ENCODE measurements at places on chromosomes 1 and 21. TPM values are rescaled to one million over a fixed set of nuclear protein-coding genes. Genes with fewer than 3 reads are reported as not detected.

TBX19 gene
- 4.7 TPM for total RNA-seq

CDK11B gene
- total RNA-seq = 29.1 TPM

ESRRG gene
- total RNA-seq = not detected

USF1 gene
- total RNA-seq = 134 TPM

DNA sequence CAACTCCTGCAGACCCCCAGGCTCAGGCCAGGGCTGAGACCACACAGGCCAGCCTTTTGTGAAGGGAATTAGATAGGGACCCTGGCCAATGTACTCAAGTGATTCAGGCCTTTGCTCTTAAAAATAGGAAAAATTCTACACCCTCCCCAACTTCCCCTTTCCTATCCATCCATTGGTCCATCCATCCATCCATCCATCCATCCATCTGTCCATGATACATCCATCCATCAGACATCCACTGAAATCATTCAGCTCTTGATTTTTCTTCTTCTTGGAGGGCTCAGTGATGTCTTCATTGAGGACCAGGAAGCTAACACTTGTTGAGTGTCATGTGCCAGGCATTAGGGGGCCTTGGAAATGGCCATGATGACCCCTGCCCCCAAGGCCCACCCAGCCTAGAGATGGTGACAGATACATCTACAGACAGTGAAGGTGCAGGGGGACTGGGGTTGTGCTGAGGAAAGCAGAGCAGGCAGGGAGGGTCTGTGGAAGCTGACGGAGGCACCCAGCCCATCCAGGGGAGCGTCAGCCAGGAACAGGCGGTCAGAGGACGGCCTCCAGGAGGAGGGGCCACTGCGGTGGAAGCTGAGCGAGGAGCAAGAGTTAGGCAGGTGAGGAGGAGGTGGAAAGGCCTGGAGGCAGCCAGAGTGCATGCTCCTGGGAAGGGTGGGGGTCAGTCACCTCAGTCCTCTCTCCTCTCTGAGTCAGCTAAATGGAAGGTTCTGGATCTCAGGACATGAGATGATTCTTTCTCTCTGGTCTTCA is 81.9 kb downstream of the EPHB2 start:
- H3K4me3 ChIP-seq = no peak overlapping the region
- DNase-seq = no peak

GRCh38 chr1:244860914-244861610 is 3.3 kb downstream of the HNRNPU start:
- H3K36me3 ChIP-seq = peaks cover 72% of the 10 kb centered on the region
- no peaks in the 10 kb centered on the region for H3K27me3 ChIP-seq
- H3K4me3 ChIP-seq = peak overlapping the region; percentile 90
- H3K4me1 ChIP-seq = peaks cover 61% of the 10 kb centered on the region

- DNase-seq = no peak
- no peak overlapping the region for H3K27ac ChIP-seq
- no peaks in the 10 kb centered on the region for H3K27me3 ChIP-seq
- H3K4me3 ChIP-seq = no peak overlapping the region
Measured at GRCh38 chr1:93695411-93696005, 13.9 kb upstream of the BCAR3 start.

- no peak within 1 kb of the TSS for H3K4me3 ChIP-seq
- peaks cover 39% of the 10 kb centered on the region for H3K27me3 ChIP-seq
- DNase-seq = no peak
- no peak within 1 kb of the TSS for H3K27ac ChIP-seq
- no peaks in the 10 kb centered on the region for H3K4me1 ChIP-seq
Measured at GRCh38 chr1:2003541-2004131, at the start of gene CFAP74. TSS of gene CFAP74 (minus strand) at chr1:2003786. CDS start at chr1:1990956, 12,830 bp downstream.

- no peak overlapping the region for H3K27ac ChIP-seq
- H3K4me1 ChIP-seq = no peaks in the 10 kb centered on the region
- peaks cover 17% of the 10 kb centered on the region for H3K27me3 ChIP-seq
- no peak for DNase-seq
Measured at GRCh38 chr1:230567221-230567575, 75.1 kb upstream of the COG2 start.

DNA sequence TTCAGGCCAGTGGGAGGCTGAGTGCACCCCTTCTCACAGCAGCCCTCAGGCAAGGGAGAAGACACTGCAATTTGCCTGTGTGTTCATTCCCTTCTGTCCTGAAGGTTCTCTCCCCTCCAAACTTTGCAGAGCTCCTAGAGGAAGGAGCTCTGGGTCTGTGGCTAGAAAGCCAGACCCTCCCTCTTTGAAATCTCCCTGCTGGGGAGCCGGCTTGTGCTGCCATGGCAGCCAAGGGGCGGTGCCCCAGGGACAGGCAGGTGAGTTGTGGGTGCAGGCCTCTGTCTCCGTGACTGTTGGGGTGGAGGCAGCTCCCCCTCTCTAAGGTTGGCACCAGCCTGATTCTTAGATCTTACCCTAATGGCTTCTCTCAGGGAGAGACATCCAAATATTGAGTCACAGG is 53.0 kb downstream of the OLFML2B start:
- peaks cover 23% of the 10 kb centered on the region for H3K36me3 ChIP-seq
- no peaks in the 10 kb centered on the region for H3K4me1 ChIP-seq
- DNase-seq = no peak
- no peak overlapping the region for H3K27ac ChIP-seq
- H3K4me3 ChIP-seq = no peak overlapping the region
- H3K27me3 ChIP-seq = no peaks in the 10 kb centered on the region

GRCh38 chr1:53037159-53037558 is 24.9 kb upstream of the PODN start:
- DNase-seq = no peak
- no peaks in the 10 kb centered on the region for H3K27me3 ChIP-seq
- no peak overlapping the region for H3K27ac ChIP-seq
- no peak overlapping the region for H3K4me3 ChIP-seq
- peaks cover 45% of the 10 kb centered on the region for H3K36me3 ChIP-seq
- no peaks in the 10 kb centered on the region for H3K4me1 ChIP-seq

DNA sequence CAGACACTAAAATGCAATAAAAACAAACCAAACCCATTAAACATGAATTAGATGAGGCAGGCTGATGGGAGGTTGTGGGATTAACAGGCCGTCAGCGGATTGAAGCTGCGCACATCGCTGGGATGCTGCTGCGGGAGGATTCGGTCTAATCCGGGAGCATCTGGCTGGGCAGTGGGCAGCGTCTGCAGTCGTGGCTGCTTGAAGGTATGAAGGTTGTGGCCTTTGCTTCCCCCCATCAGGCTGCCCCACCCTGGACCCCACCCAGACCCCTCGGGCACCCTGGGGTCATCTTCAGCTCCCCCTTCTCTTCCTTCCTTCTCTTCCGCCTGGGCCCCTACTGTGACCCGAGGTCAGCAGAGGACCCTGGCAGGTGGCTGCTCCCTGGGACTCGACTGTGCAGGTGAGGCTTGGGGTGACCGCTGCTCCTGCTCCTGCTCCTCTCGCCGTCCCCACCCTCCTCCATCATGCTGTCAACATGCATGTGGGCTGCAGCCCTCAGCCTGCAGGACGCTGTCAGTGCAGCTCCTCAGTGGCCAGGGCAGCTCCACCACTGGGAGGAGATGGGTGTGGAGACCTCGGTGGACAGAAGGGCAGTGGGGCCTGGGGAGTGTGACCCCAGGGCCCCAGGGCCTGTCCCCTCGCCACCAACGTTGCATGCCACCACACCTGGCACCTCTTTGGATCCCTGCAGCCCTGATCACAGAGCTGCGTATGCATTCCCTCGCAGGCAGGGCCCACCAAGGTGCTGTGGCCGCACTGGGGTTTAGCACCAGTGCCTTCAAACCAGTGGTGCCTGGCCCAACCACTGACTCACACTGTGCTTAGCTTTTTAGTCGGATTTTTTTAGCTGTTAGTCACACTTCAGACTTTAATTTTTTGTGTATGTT is 112.2 kb upstream of the COL6A1 start:
- no peak overlapping the region for H3K4me3 ChIP-seq
- H3K27me3 ChIP-seq = no peaks in the 10 kb centered on the region
- no peaks in the 10 kb centered on the region for H3K36me3 ChIP-seq
- DNase-seq = no peak
- H3K4me1 ChIP-seq = peaks cover 2% of the 10 kb centered on the region

DNA sequence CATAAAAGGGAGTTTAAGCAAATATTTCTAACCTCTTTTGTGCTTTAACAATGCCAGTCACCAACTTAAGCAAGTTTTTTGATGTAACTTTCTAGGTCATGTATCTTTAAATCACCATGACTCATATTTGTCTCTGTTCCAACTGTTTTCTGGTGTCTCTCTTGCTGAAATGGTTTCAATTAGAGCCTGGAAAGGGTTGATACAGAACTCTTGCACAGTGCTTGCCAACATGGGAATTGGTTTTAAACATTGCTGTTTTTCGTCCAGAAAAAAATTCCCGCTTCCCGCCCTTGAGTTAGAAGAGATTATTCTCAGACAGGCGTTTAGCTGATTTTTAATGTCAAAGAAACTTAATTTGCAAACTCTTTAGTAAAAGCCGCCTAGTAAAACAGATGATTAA is 46.4 kb upstream of the SLC22A15 start:
- no peak overlapping the region for H3K4me3 ChIP-seq
- peaks cover 3% of the 10 kb centered on the region for H3K4me1 ChIP-seq
- H3K36me3 ChIP-seq = no peaks in the 10 kb centered on the region
- H3K27ac ChIP-seq = no peak overlapping the region

DNA sequence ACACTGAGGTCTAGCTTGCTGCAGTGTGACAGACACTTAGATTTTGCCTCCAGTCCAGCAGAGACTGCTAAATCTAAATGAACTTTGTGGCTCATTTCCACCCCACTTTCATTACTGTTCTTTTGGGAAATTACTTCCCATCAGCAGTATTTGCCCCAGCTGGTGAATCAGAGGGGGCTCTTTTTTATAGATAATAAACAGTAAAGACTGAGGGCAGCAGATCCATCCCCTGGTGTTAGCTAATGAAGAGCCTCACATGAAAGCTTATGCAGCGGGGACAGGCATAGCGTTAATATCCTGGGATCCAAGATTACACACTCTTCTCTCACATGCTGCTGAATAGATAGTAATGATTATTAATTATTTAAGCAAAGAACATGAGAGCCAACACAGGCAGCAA is 6.4 kb upstream of the CTNNBIP1 start:
- no peak overlapping the region for H3K4me3 ChIP-seq
- no peak for DNase-seq
- H3K27me3 ChIP-seq = no peaks in the 10 kb centered on the region
- no peaks in the 10 kb centered on the region for H3K36me3 ChIP-seq
- no peak overlapping the region for H3K27ac ChIP-seq
- H3K4me1 ChIP-seq = peaks cover 6% of the 10 kb centered on the region

- DNase-seq = no peak
- H3K27ac ChIP-seq = no peak overlapping the region
- peaks cover 6% of the 10 kb centered on the region for H3K4me1 ChIP-seq
- no peak overlapping the region for H3K4me3 ChIP-seq
- H3K36me3 ChIP-seq = no peaks in the 10 kb centered on the region
Measured at GRCh38 chr1:200207711-200208126, 180.2 kb downstream of the NR5A2 start.

DNA sequence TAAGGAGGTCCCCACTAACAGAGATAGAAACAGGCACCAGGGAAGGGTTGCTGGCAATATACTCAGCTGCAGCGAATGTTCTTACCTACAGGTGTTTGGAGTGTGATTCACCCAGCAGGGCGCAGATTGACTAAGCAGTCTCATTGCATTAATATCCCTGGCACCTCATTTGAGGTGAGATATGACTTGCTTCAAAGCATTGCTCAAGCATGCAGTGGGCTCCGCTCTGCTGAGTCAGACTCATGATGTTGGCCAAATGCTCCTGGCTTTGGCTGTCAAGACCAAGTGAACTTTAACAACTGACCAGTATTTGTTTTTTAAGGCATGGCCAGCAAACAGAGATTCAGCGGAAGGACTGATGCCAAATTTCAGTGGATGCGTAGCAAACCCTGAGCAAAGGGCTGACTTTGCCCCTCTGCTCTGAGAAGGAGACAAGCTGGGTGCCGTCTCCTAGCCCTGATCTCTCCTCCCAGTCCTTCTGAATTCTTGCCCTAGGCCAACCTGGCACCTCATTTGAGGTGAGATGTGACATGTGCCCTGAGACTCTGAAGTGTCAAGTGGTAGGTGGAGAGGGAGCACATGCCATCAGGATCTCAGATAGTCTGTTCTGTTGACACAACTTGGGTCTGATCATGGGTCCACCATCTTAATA is 187.1 kb upstream of the COA6 start:
- no peak for DNase-seq
- H3K36me3 ChIP-seq = no peaks in the 10 kb centered on the region
- no peak overlapping the region for H3K4me3 ChIP-seq
- peaks cover 34% of the 10 kb centered on the region for H3K27me3 ChIP-seq

GRCh38 chr1:145979746-145980456 is 15.4 kb downstream of the POLR3GL start:
- H3K27ac ChIP-seq = no peak overlapping the region
- no peak for DNase-seq
- peaks cover 9% of the 10 kb centered on the region for H3K36me3 ChIP-seq
- no peak overlapping the region for H3K4me3 ChIP-seq
- H3K27me3 ChIP-seq = no peaks in the 10 kb centered on the region
